ENCODE measurements at places on chromosomes 2 and 18.

DNA sequence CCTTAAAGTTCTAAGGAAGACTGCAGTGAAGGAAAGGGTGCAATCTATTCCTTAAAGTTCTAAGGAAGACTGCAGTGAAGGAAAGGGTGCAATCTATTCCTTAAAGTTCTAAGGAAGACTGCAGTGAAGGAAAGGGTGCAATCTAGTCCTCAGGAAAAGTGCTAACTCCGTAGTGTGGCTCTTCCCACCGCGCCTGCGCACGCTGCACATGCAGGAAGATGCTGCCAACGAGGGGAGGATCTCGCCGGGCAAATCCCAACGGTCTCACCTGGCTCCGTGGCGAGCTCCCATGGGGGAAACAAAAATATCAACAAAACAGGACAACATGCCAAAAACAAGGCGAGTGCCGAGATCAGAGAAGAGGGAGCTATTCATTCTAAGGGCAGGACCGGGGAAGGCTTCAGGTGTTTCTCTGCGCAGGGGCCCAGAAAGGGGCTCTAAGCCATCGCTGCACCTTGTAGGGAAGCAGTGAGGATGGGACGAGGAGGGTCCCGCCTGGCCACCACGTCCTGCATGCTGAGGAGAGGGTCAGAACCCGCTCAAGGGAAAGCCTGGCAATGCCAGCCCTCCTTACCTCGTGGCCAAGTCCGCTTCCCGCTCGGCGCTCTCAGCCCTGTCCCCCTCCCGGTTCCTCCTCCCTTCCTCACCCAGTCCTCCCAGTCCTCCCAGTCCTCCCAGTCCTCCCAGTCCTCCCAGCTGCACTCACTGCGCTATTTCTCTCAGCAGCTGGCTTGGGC lies 24.5 kb downstream of the TIMM21 start:
- DNase-seq = no peak

DNA sequence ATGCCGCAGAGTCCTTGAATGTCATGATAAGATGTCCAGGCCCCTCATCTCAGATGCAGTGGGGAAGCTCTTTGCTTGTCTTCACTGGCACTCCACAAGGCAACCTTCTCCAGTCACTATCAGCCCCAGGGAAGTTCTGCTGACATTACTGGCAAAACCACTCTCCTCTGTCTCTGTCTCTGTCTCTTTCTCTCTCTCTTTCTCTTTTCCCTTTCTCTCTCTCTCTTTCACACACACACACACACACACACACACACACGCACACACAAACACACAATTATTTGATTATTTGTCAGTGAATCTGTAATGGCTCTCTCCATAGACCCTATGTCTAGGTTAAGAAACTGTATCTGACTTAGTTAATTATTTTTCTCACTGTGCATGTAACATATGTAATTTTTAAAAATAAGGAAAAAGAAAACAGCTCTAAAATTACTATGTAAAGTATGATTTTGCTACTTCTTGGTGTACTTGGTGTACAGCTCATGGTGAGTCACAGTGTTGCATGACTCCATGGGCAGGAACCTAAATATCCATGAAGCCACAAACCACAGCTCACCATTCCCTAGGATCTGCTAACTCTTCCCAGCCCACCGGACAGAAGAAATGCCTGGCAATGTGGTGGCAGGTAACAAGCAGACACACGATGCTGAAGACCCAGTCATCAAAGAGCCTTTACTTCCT lies 594.9 kb upstream of the ID2 start:
- no peak for DNase-seq

DNA sequence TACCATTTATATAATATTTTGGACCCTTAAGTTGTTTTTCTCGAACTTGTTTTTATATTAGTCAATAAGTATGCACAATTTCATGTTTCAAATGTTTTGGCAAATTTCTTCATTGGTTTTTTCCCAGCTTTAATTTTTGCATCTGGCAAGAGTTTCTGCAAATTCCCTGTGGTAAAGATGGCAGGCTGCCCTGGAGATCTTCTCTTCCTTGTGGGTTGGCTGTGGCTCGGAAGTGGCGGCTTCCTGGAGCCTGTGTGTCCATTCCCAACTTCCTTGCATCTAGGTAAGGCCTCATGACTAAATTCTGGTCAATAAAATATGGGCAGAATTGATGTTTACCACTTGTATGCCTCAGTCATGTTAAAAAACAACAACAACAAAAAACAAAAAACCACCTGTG lies 818.6 kb downstream of the EPHA4 start:
- DNase-seq = no peak

DNA sequence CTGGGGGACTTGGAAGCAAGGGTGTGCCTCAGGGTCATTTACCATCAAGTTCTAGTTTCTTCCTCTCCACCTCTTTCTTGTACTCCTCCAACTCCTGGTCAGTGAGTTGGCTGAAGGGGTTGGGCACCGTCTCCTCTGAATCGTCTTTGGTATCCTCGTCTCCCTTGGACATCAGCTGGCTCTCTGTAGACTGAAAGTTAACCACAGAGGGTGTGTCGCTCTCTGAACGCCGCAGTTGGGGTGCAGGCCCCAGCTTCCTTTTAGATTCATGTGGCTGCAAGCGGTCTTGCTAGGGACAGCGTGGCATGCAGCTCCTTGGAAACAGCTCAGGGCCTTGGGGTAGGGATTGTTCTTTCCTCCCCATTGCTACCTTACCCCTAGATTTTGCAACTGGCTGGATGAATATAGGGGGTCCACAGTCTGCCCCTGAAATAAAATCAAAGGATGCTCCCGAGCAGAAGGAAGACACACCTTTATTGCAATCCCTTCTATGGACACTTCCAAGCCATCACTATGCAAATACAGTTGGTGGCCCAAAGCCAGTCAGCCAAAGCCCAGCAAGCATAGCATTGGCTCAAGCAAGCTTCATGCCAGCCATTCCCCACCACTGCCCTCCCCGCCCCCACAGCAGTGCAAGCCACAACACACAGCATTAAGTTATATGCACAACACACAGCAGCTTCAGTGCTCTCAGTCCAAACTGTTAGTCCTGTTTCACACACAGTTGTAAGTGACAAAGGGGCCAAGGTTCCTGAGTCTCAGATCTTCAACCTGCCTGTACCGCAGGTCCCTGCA lies 93.2 kb downstream of the ADD2 start:
- no peak for DNase-seq

GRCh38 chr2:96143231-96143847 lies 1.9 kb downstream of the DUSP2 start:
- DNase-seq = no peak

DNA sequence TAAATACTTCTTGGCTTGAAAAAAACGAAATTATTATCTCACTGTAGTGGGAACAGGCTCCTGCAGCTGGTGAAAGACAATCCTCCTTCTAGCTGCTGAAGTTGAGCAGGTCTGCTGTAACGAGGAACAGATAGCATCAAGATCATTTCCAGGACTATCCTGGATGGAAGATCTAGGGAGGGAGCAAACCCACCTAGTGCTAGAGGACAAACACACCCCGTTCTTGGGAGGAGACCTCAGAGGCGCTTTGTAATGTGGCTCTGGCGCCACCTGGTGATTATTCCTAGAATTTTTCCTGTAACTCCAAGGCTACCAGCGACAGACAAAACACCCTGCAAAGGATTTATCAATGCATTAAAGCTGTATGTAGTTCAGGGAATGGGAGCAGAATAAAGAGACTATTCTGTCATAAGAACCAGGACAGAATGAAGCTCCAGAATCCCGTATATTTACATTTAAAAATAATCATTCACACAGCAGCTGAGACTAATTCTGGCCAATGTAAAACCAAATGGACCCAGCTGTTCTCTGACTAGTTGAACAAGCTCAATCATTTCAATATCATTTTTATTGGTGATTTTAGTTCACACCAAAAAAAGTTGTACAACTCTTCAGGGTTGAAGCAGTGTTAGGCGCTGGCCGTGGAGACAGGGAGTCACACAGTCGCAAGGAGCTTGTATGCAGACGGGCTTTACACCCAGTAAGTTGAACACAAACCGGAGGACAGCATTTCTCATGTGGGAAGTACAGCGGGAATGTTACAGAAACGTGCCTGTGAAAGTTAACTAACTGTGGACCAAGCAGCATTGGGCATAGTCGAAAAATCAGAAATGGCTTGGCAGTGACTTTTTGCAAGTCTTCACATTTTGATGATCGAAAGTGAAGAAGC lies 290.3 kb downstream of the TRIB2 start:
- DNase-seq = peak; percentile 80

DNA sequence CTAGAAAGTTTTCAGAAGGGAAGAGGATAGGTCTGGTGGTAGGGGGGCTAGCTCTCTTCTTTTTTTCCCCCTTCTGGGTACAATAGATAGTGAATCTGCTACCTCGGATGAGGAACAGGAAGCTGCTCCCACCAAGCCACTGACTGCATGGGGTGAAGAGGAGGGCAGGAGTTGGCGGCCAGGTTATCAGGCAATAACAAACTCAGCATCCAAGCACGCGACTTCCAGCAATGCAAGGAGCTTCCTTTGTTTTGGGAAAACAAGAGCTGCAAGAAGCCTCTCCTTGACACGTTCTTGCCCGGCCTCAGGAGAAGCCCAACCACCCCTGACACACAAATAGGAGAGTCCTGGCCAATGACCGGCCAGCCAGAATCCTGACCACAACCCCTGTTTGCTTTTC lies 32.2 kb downstream of the NHEJ1 start:
- DNase-seq = no peak

GRCh38 chr18:74589811-74590210 lies 7.9 kb upstream of the ZNF407 start:
- no peak for DNase-seq

DNA sequence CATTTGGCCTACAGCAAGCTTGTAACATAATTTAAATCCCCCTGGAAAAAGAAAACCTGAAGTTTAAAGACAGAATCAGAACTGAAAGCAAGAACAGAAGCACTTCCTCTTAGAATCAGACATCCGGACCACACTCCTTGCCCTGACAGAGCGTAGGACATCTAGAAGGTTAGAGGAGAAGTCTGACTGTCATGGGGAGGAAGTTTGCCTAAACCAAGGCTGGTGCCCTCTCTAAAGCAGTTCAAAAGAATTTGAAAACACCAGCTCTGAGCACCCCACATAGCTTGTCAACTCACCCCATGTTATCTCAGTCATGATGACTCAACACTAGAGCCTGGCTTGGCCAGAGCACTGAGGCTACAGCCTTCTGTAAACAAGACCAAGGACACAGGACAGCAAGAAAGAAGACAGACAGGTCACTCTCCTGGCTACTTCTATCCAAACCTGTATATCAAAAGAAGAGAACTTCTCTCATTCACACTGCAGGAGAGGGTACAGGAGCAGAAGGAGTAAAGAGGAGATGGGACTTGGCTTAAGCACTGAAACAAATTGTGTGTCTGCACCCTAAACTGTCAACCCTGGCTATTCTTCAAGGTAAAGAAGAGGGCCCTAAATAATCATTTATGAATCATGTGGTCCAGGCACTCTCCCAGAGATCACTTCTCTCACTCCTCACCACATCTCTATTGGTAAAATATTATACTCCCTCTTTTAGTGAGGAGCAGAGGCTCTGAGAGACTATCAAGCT lies 198.6 kb downstream of the MEMO1 start:
- peak; percentile 8 for DNase-seq

GRCh38 chr18:59460072-59460420 lies 101.0 kb upstream of the LMAN1 start:
- no peak for DNase-seq

DNA sequence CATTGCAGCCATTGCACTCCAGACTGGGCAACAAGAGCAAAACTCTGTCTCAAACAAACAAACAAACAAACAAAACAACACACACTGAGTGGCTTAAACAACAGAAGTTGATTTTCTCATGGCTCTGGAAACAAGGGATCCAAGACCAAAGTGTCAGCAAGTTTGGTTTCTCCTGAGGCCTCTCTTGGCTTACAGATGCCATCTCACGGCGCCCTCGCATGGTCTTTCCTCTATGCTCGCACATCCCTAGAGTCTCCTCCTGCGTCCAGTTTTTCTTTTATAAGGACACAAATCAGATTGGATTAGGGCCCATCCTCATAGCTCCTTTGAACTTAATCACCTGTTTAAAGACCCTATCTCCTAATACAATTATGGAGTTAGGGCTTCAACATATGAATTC lies 133.4 kb upstream of the LRRTM1 start:
- no peak for DNase-seq

DNA sequence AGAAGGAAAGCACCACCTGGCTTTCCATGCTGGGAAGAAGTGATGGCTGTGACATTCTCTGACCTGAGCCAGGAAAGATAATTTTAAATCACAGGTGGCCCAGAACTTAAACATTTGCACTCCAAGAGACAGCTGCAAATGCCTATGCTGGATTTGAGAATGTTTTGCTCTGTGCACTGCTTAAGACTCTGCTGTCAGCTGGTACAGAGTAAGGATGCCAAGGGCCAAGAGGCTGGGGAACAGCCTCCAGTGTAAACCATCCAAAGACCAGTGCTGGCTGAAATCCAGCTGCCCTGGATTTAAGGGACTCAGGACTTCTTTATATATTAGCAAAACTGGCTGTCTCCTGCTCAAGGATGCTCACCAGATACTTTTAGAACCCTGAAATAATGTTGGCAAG lies 3.9 kb downstream of the HOXD8 start:
- no peak for DNase-seq

GRCh38 chr18:58308463-58308862 lies 264.4 kb downstream of the NEDD4L start:
- no peak for DNase-seq

DNA sequence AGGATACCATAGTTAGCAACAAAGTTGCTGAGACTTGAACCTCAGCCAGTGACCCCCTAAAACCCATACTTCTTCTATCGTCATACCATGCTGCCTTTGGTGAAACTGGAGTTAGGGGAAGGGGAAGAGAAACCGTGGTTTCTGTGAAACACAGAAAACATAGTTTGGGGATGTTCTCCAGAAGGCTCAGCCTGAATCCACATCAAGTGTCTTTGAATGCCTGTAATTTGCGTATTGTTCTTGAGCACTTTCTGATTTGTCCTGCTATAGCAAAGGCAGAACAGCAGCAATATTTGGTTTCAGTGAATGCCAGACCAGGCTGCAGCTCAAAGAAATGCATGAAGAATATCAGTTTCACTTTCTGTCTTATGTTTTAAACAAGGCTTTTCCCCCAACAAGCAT lies 258.7 kb downstream of the TTC32 start:
- no peak for DNase-seq

DNA sequence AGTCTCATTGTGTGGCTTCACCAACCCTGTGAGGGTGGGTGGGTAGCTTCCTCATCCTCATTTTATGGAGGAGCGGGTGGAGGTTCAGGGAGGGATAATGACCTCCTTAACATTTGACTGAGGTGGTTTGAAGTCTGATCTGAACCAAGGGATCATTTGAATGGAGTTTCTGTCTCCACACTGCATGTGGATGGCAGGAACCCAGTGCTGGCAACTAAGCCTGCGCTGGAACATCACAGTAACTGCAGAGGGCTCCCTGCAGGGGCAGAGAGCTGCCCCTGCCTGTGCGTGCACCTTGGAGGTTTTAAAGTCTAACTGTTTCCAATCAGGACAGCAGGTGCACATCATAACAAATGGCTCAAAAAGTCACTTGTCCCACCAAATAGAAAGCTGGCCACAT lies 3.3 kb downstream of the AGAP1 start:
- no peak for DNase-seq

DNA sequence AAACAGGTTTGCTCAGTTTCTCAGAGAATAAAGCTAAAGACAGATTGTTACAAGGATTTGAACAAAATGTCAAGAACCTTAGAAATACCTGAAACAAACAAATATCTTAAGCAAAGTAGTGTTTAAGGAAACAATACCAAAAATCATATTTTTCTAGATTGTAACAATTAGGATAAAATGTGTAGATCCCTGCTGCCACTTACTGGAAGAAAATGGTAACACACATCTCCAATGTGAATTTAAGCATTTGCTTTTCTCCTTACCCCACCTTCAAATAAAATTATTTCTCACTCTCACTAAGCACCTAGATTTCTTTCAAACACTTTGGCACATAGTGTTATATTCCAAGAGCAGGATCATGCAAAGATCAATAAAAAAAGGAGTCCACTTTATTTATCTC lies 34.9 kb downstream of the SUCLG1 start:
- no peak for DNase-seq
